ENCODE measurements at places on chromosomes 1 and 21.

DNA sequence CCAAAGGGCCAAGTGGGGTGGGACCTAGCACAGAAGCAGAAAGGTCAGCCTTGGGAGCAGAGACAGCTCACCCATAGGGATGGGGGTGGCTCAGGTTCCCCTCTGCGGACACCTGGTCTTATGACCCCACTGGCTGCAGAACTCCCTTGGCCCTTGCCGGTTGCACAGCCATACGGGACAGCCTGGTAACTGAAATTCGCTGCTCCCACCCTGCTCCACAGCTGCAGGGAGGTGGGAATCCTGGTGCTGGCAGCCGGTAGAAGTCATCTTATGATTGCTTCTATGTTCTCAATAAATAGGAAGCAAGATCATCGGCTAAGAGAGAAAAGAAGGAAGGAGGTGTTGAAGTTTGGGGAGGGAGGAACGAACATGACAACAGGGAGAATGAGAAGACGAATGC lies 64.1 kb downstream of the HLCS start:
- DNase-seq: no peak

GRCh38 chr1:107450899-107451664 lies 310.2 kb downstream of the NTNG1 start:
- no peak for DNase-seq

DNA sequence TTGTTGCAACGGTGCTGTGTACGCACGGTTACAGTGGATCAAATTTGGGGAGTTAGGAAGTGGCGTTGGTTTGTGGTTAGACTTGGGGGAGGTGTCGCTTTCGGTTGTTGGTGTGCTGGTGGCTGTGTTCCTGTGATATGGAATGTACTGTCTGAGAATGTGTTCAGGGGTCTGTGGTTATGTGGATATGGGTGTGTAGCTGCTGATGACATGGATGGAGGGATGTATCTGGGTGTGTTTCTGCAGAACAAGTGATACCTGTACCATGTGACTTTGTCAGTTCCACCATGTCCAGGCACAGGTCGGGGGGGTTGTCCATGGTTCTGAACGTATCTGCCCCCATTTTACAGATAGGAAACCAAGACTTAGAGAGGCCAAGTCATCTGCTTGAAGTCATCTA lies 22.7 kb downstream of the PAX7 start:
- DNase-seq: no peak

- no peak for DNase-seq
Measured at GRCh38 chr1:161157867-161158266, 1.4 kb upstream of the USP21 start.

- DNase-seq: no peak
Measured at GRCh38 chr1:207983044-207983635, 72.2 kb upstream of the CD34 start.

- DNase-seq: peak; percentile 67
Measured at GRCh38 chr1:156096640-156097391, 14.6 kb upstream of the MEX3A start.

All from NCI-H510A (cell line).